COR-L47 (cell line): ENCODE measurements at places on chromosomes 3 and 15.
A peak's percentile ranks its signal among the peaks of the same experiment; 100 is the strongest.

DNA sequence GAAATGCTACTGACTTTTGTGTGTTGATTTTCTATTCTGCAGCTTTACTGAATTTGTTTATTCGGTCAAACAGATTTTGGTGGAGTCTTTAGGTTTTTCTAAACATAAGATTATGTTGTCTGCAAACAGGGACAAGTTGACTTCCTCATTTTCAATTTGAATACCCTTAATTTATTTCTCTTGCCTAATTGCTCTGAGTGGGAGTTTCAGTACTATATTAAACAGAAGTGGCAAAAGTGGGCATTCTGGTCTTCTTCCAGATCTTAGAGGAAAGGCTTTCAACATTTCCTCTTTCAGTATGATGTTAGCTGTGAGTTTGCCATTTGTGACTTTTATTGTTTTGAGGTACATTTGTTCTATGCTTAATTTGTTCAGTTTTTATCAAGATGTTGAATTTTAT, 268.5 kb downstream of the WNT5A start:
- DNase-seq: no peak

GRCh38 chr15:98077186-98077585, 116.7 kb downstream of the ARRDC4 start:
- no peak for DNase-seq

- DNase-seq: no peak
Measured at GRCh38 chr3:29286478-29287240, 5.8 kb downstream of the RBMS3 start.

- no peak for DNase-seq
Measured at GRCh38 chr3:131690800-131691199, 188.0 kb upstream of the MRPL3 start.

DNA sequence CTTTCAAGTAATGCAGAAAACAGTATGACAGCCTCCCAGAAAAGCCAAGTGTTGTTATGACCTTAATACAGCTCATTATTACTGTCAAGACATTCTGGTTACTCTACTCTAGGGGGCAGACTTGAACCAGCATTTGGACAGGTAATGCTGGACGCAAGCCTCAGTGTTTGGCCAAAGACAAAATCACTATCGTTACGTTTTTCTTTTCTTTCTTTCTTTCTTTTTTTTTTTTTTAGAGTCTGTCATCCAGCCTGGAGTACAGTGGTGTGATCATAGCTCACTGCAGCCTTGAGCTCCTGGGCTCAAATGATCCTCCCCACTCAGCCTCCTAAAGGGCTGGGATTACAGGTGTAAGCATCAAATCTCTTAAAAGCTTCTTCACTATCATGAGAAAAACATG, 29.4 kb upstream of the TMEM45A start:
- peak; percentile 54 for DNase-seq

DNA sequence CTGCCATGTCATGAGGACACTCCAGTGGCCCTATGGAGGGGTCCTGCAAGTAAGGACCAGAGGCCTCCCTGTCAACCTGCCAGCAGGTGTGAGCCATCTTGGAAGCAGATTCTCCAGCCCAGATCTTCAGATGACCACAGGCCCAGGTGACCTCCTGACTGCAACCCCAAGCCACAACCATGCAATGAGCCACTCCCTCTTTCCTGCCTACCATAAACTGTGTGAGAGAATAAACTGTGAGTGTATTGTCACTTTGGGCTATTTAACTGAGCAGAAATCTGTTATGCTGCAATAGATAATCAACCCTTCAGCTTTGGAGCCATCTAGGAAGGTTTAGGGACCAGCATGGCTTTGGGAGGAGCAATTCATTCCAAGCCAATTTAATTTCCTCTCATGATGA, 367.9 kb downstream of the SHQ1 start:
- no peak for DNase-seq

- DNase-seq: no peak
Measured at GRCh38 chr3:25520926-25521559, 93.0 kb downstream of the RARB start.

DNA sequence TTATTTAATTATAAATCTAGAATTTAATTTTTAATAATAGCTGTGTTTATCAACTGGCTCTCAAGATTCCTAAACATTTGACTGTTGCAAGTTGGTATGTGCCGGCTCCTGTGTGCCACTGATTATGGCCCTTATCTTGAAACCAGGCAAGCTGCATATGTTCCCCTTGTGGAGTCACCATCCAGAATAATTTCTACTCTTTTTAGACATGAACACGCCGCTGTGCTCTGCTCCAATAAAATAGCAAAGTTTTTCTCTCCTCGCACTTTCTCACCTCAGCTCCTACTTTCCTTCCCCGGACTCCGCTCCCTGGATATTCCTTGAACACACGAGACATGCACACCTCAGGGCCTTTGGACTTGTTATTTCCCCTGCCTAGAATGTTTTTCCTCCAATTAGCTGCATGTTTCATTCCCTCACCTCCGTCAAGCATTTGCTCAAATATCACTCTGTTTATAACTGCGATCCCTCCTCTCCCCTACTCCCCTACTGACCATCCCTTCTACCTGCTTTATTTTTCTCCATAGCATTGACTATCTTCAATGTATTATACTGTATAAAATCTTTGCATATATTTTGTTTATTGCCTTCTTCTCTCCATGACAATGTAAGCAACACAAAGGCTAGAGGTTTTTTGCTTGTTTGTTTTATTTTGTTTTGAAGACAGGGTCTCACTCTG, 26.1 kb upstream of the ERICH6 start:
- DNase-seq: no peak

- no peak for DNase-seq
Measured at GRCh38 chr15:43007551-43007950, 87.0 kb upstream of the TTBK2 start.

GRCh38 chr3:69107841-69108240, 14.6 kb downstream of the LMOD3 start:
- DNase-seq: no peak

DNA sequence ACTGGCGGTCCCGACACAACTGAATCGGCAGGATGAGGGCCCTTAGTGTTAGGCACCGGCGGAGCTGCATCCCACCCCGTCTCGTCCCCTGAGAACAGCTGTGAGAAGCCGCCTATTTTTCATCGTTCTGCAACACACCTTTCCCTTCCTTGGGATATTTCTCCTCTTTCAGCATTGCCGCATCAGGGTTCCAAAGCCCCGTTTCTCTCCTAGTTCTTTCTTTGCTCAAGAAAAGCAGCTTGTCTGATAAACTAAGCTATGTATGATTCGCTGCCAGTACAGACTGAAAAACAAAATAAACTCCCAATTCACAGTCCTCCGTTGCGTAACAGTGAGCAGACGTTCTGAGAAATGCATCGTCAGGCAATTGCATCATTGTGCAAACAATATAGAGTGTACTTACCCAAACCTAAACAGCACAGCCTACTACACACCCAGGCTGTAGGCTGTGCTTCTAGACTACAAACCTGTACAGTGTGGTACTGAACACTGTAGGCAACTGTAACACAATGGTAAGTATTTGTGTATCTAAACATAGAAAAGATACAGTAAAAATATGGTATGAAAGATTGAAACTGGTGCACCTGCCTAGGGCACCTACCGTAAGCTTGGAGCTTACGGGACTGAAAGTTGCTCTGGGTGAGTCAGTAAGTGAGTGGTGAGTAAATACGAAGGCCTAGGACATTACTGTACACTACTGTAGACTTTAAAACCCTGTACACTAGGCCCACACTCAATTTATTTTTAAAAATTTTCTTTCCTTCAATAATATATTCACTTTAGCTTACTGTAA, 8.9 kb upstream of the ADAMTS17 start:
- DNase-seq: no peak

DNA sequence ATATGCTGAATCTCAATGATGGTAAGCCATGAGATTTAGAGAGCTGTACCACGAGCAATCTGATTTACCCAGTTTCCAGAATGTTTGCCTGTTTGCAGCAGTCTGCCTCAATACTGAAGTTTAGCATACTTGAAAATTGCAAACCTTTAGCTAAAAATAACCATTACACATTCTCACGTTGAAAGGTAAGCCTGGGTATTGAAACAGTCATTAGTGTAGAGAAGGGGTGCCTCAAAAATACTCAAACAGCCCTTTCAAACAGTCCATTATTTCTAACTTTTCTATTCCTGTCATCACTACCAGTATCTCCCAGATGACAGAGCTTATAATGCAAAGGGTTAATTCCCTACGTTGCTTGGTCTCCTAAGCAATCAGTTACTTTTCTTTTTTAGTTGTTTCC, 111.8 kb upstream of the MBNL1 start:
- no peak for DNase-seq

GRCh38 chr3:69861556-69861955, 122.3 kb downstream of the MITF start:
- no peak for DNase-seq

GRCh38 chr3:30293621-30294240, 312.7 kb upstream of the TGFBR2 start:
- DNase-seq: no peak

DNA sequence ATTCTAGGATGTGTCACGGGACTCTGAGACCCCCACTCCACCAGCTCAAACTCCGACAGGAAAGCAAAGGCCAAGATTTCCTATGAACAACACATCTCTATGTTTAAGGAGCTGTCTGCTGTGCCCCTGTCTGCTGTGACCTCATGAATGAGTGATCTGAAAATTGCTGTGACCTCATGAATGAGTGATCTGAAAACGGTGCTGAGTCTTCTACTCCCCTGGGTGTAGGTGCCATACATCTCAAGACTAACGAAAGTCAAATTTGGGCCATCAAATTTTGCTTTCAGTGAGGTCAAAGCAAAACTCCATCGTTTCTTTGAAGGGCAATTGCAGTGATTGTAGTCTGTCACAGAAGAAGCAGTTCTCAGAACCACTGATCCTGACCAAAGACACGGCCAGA, 24.4 kb downstream of the IL5RA start:
- DNase-seq: no peak

DNA sequence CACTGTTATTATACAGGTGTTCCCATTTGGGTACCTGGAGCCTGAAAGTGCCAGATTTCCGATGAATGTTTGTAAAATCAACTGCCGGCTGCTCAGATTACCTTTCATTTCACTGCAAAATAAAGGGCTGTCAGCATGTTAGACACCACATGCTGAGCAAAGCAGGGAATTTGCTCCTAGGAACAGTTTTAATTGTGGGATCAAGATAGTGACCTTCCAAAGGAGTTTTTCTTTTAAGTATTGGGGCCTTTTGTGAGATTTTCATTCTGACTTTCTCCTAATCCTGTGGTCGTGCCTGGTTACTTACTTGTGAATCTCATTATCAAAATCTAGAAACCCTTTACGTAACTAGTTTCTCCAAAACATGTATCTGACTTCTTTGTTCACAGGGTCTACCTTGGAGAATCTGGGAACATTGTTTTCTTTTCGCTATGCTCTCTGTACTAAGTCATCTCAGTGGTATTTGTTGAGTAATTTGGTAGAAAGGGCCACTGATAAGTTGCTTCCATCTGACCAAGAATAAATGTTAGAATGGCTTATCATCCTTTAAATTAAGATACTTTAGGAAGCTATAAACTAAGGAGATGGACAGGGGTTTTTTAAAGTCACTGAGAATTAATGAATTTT, 40.8 kb upstream of the LRTM1 start:
- peak; percentile 2 for DNase-seq

- no peak for DNase-seq
Measured at GRCh38 chr3:120168038-120168437, 73.8 kb upstream of the GSK3B start.

GRCh38 chr3:39101022-39101689, 6.3 kb downstream of the GORASP1 start:
- DNase-seq: no peak

- no peak for DNase-seq
Measured at GRCh38 chr3:12486916-12487315, 2.6 kb downstream of the TSEN2 start.

DNA sequence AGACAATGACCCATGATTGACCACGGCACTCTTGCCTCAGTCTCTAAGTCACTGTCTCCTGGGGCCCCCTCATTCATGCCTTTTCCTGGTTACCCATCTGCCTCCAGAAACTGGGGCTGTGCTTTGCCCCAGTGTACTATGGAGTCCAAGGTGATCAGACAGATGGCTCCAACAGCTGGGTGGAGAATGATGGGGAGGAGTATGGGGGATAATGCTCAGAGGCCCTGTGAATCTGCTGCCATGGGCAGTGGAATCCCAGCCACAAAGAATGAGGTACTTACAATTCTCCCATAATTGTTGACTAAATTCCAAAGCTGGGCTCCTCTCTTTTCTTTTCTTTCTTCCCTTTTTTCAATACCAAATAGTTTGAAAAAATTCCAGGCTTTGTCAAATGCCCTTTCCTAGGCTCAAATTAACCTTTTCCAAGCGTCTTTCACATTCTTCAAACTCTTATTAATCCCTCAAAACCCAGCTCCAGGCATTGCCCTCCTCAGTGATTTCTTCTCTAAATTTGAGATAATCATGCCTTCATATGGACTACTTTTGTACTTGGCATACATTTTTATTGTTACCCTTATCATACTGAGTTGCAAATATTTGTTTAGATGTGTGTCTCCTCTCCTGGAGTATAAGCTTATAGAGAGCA, 148.5 kb upstream of the ICE2 start:
- no peak for DNase-seq

- no peak for DNase-seq
Measured at GRCh38 chr15:88477904-88478303, 10.4 kb downstream of the MRPS11 start.

DNA sequence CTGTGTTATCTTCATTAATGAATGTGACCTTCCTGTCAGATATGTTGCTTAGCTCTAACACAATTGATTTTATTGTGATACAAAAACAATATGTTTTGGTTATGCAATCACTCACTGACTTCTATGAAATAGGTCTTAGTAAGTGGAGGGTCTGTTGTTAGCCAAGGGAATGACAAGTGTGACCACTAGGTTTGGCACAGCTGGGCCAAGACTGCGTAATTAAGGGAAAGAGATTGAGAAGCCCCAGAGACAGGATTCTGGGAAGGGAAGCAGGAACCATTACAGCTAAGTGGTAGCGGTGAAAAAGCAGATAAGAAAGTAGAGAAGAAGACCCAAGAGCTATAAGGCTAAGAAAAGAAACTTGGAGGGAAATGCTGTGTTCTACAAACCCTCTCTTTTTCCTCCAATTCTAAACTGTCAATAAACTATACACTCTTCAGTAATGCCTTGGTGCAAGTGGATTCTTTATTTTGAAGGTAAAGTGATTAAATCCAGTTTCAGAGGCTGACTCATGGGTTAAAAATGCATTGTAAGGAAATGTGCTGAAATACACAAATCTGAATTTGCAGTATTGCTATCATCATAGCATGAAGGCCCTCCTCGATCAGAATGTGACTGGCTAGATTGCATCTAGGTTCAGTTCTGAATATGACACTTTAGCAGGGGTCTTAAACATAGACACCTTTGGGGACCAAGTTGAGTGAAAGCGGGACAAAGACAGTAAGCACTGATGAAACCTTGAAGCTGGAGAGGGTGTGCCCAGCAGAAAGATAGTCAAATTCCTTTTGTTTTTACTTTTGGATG, 26.1 kb downstream of the KCNMB2 start:
- DNase-seq: no peak

DNA sequence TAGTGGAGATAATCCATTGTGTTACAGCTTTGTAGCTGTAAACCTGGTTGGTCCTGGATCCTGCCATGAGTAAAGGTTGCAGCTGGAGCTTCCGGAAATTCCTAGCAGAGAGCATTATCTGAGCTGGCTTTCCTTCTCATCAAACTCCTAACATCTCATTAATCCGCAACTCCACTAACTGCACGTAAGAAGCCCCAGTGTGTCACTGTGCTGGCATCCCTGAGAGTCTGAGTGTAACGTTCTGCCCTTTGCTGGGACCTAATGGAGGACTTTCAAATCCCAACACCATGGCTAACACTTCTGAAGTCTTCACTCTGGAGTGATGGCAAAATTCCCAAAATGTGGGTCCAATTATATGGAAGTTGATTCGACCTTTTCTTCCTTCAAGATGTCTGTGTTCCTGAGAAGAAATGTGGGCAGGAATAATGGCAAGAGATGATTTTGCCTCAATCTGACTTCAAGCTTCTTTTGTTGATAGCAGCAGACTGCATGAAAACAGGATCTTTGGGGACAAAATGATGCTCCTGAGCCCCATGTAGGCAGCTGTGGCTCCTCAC, 9.6 kb upstream of the TRPM1 start:
- no peak for DNase-seq
